IMR-90 (cell line): ENCODE measurements at places on chromosomes 5 and 9.

DNA sequence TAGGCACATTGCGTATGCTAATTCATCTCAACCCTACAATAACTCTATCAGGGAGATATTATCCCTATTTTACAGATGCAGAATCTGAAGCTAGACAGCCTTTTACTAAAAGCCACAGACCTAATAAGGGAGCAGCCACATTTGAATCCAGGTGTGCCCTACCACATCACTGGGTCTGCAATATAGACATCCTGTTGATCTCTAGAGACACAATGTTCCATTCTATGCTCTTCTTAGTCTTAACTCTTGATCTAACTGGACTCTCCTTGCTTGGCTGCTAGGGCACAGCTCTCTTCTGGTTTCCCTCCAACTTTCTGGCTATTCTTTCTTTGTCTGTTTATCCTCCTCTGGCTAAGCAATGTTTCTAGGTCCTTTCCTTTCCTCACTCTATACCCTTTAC lies 1.4 kb upstream of the SPATA6L start:
- no peak for DNase-seq

DNA sequence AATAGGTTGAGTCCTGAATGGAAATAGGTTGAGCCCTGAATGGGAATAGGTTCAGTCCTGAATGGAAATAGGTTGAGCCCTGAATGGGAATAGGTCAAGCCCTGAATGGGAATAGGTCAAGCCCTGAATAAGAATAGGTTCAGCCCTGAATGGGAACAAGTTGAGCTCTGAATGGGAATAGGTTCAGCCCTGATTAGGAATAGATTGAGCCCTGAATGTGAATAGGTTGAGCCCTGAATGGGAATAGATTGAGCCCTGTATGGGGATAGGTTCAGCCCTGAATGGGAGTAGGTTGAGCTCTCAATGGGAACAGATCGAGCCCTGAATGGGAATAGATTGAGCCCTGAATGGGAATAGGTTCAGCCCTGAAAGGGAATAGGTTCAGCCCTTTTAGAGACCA lies 590.8 kb upstream of the ADAMTS16 start:
- DNase-seq: no peak

DNA sequence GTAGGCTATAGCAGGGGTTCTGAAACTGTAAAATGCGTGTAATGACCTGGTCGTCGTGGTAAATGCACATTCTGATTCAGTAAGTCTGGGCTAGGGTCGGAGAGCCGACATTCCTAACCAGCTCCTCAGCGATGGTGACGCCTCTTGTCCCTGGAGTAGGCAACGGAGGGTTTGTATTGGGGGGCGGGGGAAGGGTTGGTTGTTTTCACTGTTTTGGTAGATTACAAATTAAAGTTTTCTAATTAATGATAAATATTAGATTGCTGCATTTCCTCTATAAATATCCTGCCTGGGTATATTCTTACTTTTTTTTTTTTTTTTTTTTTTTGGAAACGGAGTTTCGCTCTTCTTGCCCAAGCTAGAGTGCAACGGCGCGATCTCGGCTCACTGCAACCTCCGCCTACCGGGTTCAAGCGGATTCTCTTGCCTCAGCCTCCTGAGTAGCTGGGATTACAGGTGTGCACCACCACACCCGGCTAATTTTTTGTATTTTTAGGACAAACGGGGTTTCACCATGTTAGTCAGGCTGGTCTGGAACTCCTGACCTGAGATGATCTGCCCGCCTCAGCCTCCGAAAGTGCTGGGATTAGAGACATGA lies 566 bp upstream of the ALDH7A1 start:
- peak; percentile 88 for DNase-seq

DNA sequence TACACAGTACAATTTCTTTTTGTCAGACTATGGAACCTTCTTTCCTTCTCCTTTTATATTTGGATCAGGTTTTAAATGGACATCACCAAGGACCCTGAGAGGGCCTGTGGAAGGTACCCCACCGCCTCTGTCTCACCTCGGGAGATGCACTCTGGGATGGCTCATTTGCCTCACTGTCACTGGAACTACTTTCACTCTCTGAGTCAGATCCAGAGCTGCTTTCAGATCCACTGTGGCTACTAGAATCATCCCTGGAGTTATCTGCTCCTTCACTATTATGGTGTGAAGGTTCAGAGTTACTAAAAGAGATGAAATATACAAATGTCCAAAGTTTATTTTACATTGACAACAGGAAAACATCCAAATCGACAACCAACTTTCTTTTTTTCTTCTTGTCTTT lies 24.6 kb downstream of the LEAP2 start:
- DNase-seq: no peak
